ENCODE measurements at places on chromosomes 2 and 18. TPM values are rescaled to one million over a fixed set of nuclear protein-coding genes. Genes with fewer than 3 reads are reported as not detected.
A peak's percentile ranks its signal among the peaks of the same experiment; 100 is the strongest.

The SPP2 gene
- polyA plus RNA-seq: not detected

The B3GNT7 gene
- polyA plus RNA-seq: 3.5 TPM

The ILKAP gene
- 149 TPM for polyA plus RNA-seq

The HK2 gene
- 4.3 TPM for polyA plus RNA-seq

The RAPH1 gene
- 6.4 TPM for polyA plus RNA-seq

The GALNT13 gene
- 1.8 TPM for polyA plus RNA-seq

The TLX2 gene
- polyA plus RNA-seq: not detected

The PAX8 gene
- polyA plus RNA-seq: not detected

The ST6GAL2 gene
- 9.3 TPM for polyA plus RNA-seq

GRCh38 chr2:236172255-236173035 is 4.3 kb upstream of the GBX2 start:
- no peak for DNase-seq

GRCh38 chr2:161992531-161992930 is 81.5 kb downstream of the DPP4 start:
- no peak for DNase-seq

DNA sequence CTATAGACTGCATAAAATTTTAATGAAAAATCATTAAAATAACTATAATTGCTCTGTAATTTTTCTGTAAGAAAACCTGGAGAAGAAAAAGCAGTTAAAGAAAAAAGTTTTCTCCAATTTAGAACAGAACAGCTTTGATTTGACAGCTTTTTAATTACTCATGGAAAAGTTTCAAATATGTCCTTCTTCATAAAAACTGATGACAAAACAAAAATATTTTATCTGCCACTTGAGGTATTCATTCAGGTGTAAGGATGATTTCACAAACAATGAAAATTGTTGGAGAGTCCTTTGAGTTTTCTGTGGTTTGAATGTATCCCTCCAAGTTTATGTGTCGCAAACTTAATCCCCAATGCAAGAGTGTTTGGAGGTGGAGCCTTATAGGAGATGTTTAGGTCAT is 302.3 kb upstream of the VWC2L start:
- no peak for DNase-seq

DNA sequence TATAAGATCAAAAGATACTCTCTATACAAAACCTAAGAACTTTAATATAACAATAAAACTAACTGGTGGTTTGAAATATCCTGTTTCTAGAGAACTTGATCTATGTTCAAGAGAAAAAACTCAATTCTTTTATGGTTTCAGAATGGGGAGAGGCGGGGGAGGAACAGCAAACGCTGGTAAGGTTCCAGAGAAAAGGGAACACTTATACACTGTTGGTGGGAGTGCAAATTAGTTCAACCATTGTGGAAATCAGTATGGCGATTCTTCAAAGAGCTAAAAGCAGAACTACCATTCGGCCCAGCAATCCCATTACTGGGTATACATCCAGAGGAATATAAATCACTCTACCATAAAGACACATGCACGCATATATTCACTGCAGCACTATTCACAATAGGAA is 17.2 kb downstream of the FAM98A start:
- no peak for DNase-seq

DNA sequence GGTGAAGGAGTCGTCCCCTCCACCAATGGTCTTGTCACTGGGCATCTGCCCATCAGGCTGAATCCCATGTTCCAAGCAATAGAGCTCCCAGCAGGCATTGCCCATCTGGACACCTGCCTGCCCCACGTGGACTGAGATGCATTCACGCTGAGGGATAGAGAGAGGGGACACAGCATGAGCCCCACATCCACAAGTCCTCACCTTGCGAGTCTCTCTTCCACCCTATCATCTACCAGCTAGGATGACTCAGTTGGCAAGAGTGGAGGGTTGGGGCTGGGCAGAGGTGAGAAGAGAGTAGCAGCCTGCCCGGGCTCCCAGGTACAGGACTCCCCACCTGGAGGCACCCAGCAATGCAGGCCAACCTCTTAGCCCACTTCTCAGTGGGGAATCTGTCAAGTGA is 959 bp upstream of the TUBA4B start:
- no peak for DNase-seq

DNA sequence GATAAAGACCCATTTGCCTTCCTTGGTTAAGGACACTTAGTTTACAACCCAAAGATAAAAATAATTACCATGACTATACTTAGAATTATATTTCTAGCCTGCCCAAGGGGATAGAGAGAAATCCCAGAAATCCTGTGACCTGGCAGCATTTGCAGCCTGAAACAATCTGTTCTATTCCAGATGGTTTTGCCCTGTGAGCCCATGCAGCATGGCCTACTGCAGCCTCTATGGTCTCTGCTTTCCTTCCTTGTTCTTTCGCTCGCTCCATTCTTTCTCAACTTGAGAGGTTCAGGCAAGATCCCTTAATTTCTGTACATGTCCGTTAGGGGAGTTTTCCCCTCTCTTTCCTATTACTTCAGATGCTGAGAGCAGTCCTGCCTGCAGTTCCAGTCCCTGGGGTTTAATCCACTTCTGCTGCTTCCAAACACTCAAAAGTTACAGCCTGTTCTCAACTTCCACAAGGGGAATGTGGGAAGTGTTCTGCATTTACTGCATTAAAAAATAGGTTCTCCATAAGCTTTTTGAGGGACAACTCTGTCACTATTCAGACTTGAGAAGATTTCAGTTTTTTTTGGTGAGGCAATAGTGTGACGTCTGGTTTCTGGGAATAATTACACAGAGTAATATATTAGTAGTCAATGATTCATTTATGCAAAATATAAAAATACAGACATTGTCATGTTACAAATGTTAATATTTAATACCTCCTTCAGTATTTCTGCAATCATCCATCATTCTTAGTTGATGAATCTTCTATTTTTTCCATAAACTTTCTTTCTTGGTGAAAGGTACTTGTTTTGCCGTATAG is 80.3 kb downstream of the CDCA7 start:
- no peak for DNase-seq

DNA sequence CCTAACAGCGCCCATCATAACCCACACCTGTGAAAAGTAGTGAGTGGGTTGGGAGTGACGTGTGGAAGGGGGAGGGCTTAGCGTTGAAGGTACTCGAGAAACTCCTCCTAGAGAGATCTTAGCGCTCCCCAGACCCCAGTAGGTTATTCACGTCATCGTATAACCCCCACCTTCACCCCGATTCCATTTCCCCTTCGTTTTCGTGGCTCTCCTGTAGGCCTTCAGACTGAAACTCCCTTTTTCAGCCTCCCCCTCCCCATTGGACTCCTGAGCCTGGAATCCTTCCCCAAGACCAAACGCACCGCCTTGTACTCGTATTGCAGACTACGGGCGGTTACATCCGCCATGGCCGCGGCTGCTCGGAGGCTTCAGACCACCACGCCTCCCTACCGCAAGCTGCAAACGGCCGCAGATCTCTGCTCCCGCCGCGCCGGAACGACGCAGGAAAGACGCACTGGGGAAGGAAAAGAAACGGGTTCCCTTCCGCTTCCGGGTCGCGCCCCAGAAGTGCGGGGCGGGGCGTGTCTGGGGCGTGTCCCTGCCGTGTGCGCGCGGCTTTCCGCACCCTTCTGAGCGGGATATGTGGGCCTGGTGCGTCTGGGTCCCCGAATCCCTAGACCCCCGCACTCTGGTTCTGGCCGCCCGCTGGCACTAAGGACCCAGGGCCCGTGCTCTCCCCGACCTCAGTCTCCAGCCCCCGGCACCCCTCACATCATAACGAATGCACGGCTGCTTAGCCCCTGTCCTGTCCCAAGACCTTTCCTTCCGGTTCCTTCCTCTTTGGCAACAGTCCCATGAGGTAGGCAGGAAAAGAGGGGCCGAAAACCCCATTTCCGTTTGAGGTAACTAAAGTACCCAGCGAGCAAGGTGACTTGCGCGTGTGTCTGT is at the start of gene SNRNP200:
SNRNP200 (minus strand) TSS at position 456 of the 888 bp plus-strand sequence; CDS start at position 347, 109 bp downstream.
- peak; percentile 92 for DNase-seq

GRCh38 chr2:236078297-236079255 is 89.6 kb downstream of the GBX2 start:
- no peak for DNase-seq

DNA sequence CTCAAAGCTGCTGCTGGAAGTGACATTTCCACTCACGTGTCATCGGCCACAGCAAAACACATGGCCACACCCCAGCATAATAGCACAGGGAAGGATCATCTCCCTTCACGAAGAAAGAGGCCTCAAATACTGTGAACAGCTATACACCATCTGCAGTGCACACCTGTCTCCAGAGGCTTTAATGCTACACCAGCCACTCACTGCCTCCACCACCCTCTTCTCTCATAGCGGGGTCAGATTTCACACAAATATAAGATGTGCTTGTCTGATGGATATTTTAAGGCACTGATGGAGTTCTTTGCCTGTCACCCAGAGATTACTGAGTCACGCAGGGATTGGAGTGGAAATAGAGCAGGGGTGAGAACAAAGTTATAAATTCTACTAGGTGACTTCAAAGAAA is 374.0 kb downstream of the ZNF516 start:
- DNase-seq: no peak

DNA sequence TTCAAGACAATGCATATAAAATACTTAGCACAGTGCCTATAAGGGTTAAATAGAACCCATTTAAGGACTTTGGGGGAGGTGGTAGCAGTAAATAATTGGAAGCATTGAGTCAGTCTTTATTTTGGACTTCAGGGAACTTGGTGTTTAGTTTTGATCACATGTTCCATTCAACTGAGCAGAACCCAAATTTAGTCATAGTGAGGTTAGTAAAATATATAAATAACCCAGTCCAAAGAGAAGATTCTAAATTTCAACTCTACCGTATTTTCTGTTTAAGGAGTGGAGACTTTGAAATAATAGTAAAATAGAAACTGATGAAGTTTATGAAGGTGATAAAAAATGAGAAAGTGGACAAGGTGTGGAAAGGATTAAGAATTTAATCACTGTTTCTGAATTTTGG is 19.7 kb downstream of the TWSG1 start:
- no peak for DNase-seq

- DNase-seq: no peak
These were observed 719.7 kb upstream of the ACVR2A start for GRCh38 chr2:147125145-147125544.

DNA sequence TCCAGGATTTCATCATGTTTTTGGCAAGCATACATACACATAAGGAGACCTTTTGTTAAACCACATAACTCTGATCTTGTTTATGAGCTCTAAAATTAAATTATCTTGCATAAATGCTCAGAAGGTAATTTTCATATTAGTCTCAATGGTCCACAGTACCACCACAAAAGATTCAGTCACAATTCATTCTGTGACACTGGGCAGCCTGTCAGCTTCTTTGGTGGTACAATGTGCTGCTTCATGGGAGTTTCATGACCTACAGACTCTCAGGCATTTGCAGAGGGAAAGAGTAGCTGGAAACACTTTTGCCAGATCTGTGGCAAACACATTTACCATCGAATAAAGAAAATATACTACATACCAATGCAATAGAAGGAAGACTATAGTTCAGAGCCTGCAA is 51.3 kb upstream of the ZNF397 start:
- DNase-seq: no peak

- no peak for DNase-seq
These were observed 25.4 kb downstream of the POLE4 start for GRCh38 chr2:74983631-74984392.

DNA sequence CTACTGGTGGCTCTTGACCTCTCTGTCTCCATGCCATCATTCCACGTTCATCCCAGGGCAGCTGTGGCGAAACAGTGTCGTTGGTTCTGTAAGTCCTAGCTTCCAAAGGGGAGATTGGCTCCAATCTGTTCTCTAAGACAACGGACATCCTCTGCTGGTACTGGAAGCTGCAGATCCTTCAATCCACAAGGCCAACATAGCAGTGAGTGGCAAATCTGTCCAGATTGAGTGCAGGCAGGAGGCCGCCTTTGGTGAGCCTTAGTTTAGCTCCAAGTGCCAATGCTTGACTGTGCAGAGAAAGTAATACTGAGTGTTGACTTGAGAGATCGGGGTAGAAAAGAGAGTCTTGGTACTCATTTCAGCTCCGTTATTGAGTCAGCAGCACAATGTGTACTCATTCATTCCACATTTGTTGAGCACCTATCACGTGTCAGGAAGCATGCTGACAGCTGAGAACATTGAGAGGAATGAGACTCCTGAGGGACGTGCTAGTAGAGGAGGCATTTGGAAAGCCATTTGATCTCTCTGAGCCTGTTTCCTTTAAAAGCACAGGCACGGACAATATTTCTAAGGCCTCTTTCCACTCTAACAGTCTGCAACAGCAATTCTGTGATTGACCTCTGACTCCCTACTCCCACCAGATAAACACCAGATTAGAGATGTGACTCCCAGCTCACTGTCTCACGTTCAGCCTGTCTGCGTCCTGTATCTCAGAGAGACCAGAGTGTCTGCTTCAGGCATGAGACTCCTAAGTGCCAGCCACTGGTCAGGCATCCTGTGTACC is 306.0 kb downstream of the CLIP4 start:
- no peak for DNase-seq

GRCh38 chr2:121018136-121019061 is 266.6 kb downstream of the TFCP2L1 start:
- DNase-seq: peak; percentile 58

DNA sequence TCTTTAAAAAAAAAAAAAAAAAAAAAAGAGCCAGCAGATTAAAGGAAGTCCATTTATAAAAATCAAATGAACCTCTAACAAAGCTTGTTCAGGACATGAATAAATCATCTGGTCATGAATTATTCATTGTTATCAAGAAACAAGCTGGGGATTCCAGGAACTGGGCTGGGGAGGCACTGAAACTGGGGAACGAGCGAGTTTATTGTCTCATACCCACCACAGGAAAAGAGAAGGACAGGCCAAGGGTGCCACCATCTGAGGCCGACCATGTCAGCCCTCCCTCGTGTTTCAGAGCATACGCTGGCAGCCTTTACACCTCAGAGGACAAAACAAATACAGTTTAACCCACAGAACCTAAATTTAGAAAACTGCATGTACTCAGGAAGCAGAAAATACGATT is 164.2 kb downstream of the VWC2L start:
- DNase-seq: no peak

DNA sequence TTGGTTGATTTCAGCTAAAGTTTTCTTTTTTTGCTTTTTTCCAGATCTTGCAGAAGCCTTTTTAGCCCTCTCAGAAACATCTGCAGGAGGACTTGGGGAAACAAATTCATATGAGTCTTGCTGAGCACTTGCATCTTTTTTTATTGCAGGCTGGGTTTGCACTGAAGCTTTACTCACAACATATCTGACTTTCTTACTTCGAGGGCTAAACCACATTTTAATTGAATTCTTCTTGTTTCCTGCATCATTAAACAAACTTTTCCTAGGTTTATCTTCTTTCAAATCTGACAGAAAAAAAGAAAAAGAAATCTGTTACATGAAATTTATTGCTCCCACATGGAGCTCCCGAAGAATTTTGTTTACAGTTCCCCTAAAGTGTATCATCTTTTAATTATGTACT is 28.3 kb downstream of the BARD1 start:
- DNase-seq: no peak

- no peak for DNase-seq
These were observed 132.8 kb upstream of the ACVR2A start for GRCh38 chr2:147712051-147712450.
